ENCODE measurements at places on chromosomes 7 and 10. TPM values are rescaled to one million over a fixed set of nuclear protein-coding genes. Genes with fewer than 3 reads are reported as not detected.

GRCh38 chr7:131945313-131945911 lies 389.0 kb upstream of the PODXL start:
- peak; percentile 44 for DNase-seq

- no peak for DNase-seq
Measured at GRCh38 chr10:133028158-133028557, 59.6 kb upstream of the ADGRA1 start.

Gene ACSM6
- total RNA-seq: not detected

Gene DRGX
- not detected for total RNA-seq

DNA sequence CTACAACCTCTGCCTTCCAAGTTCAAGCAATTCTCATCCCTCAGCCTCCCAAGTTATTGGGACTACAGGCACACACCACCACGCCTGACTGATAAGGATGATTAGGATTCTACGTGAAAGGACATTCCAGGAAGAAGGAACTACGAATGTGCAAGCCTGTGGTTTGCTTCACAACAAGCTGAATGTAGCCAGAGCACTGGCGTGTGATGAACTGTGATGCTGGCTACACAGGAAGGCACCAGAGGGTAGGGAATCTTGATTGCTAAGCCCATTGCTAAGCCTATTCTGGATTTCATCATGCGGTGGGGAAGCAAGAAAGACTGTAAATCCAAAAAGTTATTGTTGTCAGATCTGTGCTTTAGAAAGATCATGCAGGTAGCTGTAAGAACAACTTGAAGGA lies 72.3 kb upstream of the SRRM3 start:
- DNase-seq: no peak

Gene FEZF1
- not detected for total RNA-seq

DNA sequence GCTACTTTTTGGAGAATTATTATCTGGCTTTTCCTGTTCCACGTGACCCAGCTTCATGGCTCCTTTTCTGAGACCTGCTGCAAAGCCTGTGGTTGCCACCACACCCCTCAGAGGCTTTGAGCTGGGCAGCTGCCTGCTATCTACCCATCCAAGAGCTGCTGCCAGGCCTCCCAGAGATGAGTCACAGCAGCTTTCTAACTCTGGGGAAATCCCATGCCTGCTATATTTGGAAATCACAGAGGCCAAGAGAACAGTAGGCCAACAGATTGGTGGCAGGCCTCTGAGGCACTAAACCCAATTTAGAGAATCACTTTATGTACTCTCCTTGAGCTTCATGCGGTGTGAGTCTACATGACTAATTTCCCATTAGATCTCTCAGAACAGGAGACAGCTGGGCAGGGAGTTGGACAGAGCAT lies 35.2 kb downstream of the SGCE start:
- DNase-seq: peak; percentile 97

DNA sequence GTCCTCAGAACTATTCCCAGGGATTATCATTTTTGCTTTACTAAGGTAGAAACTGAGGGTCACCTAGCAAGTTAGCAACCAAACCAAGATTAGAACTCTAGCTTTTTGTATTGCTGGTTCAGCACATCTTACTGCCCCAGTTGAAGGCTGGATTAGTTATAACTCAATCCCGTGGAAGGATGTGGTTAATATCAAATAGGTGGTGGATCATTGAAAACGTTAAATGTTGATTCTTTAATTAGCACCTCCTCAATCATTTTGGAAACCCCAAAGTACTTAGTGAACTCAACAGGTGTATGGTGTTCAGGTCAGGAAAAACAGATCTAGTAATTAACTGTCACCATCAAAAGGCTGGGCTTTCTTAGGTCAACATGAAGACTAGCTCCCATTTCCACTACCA lies 152.4 kb downstream of the ARID5B start:
- no peak for DNase-seq

DNA sequence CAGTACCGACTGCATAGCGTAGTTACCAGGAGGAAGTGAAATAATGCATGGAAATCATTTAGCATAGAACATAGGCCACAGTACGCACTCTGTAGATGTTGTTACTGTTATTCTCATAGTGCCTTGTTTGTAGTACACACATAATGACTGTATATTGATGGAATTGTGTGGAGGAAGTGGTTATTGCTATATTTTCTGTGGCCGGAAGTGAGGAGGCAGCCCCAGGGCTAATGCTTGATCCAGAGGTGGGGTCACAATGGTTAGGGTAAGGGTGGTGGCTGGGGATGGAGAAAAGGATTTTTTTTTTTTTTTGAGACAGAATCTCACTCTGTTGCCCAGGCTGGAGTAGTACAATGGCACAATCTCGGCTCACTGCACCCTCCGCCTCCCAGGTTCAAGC lies 4.5 kb upstream of the MGAM start:
- no peak for DNase-seq

Gene MSMB
- not detected for total RNA-seq

- DNase-seq: no peak
Measured at GRCh38 chr10:124286621-124287020, 132.1 kb downstream of the OAT start.

GRCh38 chr10:71025535-71025934 lies 137.2 kb upstream of the PCBD1 start:
- DNase-seq: peak; percentile 27

Gene FGFR2
- 3.0 TPM for total RNA-seq

DNA sequence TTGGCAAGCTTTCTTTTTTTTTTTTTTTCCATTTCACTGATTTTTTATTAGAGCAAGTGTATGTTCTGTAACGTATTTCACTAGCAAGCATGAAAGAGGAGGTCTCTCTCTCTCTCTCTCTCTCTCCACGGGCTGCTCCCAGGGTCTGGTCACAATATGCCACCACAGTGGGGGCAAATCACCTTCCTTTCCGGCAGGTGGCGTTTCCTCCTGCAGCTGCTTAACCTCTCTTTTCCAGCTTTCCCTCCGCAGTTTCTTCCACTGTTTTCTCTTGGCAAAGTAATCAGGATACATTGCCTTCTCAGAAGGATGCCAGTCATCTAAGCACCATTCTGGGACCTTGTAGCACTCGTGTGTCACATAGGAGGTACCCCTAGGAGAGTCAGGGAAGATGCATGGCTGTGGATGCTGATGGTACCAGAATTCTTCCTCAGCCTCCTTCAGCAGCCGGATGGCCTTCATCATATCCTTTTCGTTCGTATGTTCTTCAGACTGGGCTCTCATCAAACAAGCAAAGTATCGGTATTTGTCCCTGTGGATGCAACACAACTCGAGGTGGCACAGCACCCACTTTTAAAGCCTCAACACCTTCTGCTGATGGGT lies 197.3 kb upstream of the PODXL start:
- DNase-seq: peak; percentile 26

GRCh38 chr7:75888464-75889222 lies 9.8 kb downstream of the RHBDD2 start:
- no peak for DNase-seq

GRCh38 chr7:907158-907980 lies 31.0 kb downstream of the GET4 start:
- no peak for DNase-seq

DNA sequence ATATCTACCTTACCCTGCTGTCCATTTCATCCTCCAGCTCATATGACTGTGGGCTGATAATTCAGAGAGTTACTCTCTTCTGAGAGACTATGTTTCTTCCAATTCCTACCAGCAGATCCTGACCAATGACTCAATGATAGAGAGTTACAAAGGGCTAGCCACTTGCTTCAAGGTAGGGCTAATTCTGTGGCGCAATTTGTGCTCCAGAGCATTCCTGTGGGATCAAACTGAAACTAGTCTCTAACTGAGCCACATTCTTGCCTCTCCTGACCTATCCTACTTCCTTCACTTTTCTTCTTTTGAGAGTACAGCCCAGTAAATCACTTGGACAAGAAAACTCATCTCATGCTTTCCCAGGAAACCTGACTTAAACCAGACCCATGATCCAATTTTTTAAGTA lies 17.9 kb upstream of the ASZ1 start:
- DNase-seq: no peak

Gene PPRC1
- total RNA-seq: 68.2 TPM

Gene HMX2
- total RNA-seq: not detected

GRCh38 chr7:45140827-45141226 lies 16.8 kb upstream of the RAMP3 start:
- DNase-seq: no peak

DNA sequence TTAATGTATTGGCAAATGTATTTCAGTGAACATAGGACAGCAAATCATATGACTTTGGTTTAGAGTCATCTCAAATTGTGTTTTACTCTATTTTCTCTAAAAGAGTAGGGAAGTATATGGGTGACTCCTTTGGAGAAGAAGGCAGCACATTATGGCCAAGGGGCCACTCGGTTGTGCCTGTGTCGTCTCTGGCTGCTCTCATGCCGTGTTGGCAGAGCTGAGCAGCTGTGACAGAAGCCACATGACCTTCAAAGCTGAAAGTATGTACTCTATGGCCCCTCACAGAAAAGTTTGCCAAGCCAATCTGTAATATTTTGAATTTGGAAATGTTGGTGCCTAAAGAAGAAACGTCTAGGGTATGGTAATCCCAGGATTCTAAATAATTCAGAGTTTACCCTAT lies 47.5 kb downstream of the TASOR2 start:
- no peak for DNase-seq

- DNase-seq: no peak
Measured at GRCh38 chr10:79187121-79187940, 118.6 kb downstream of the ZMIZ1 start.

Gene GPER1
- total RNA-seq: 0.28 TPM

DNA sequence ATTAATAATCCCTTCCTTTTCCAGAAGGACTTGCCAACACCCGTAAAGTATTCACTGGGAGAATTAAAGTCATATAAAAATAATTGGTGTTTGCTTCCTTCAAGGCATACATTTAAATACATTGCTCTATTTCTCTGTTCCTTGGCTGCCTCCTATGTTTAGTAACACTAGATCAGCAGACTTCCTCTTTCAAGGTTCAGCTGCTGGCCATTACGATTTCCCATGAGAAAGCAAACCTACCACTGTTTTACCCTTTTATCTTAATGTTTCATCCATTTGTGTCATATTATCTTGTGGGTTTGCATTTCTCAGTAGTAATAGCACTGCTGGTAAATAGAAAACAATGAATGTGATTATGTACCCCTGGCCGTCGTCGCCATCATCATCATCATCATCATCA lies 313.8 kb upstream of the BMPER start:
- no peak for DNase-seq

DNA sequence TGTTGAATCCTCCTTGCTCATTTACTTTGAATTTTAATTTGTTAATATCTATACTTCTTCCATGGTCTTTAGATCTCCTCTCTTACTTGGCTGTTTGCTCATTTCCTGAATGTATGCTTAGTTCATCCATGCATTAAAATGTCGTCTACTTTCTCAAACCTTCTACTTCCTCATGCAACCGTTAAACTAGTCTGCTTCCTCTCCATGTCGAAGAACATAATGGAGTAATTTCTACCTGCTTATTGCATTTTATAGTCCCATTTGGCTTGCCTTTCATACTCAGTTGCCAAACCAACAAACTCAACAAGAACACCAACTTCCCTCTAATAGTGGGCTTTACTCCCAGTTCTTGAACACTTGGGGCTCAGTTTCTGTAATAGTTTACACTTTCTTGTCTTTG lies 43.8 kb upstream of the SEMA3D start:
- no peak for DNase-seq

Gene ASAH2
- 7.4 TPM for total RNA-seq

DNA sequence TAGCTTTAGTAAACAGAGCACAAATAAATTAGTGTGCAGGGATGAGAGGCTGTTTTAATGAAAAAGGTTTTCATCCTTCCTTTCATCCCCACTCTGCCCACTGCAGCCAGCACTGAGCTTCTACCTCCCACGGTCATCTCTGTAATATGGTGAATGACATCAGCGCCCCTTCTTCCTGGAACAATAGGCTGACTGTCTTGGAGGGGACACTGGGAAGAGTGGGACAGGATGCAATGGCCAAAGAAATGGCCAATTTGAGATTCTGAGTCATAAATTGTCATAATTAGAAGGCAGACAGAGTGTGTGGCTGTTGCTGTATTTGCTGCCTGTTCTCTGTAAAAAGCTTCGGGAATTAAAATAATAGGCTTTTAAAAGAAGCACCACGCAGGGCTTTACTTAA lies 126.7 kb upstream of the CALN1 start:
- DNase-seq: no peak

- no peak for DNase-seq
Measured at GRCh38 chr7:107538001-107538400, 25.7 kb downstream of the COG5 start.

DNA sequence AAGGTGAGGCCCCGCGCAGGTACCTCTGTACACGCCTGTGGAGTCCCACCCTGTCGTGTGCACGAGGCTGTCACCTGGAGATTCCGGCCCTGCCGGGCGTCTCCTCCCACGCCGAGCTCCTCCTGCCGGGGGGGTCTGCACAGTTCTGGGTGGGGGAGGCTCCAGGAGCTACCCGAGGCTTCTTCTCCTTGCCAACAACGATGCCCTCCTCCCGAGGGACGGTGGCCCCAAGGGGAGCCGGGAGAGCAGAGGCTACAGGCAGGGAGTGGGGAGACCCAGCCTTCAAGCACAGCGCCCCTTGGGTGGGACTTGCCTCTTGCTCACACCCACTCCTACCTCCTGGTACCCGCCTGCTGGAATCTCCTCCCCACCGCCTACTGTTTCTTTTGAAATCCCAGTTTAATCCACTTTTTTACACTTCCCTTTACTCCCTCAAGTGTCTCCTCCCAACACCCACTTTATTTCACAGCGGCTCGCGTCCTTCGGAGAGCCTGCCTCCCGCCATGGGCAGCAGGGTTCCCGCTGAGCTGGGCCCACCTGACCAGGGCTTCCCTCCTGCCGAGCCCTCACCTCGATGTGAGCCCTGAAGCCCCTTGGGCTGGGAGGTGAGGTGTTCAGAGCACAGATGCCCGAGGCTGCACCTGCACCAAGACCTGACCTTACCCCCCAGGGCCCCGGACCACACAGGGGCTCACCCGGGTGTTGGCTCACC lies 338.1 kb downstream of the DNAJB6 start:
- DNase-seq: no peak

Measured in MCF 10A (cell line).